Left kidney (tissue), 8 donors: ENCODE measurements at places on chromosomes 7 and 10.
A peak's percentile ranks its signal among the peaks of the same experiment; 100 is the strongest.

GRCh38 chr7:139696552-139696951 lies 81.2 kb downstream of the HIPK2 start:
- no peak for DNase-seq

DNA sequence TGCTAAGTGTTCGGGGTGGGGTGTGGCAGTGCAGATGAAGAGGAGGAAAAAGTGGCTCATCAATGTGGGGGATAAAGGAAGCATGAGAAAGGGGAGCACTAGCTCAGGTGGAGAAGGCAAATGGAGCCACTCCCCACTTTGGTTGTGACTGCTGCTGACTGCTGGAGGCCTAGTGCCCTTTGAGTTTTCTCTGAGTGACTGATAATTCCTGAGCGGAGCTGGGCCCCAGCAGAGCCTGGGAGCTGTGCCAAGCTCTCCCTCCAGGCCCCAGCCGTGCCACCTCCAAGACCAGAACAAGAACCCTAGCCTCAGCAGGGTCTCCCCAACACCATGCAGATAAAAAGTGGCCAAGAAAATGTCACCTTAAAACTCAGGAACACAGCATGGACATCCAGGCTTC lies 9.7 kb upstream of the RASSF4 start:
- no peak for DNase-seq

GRCh38 chr10:112855134-112855533 lies 94.9 kb upstream of the TCF7L2 start:
- DNase-seq, result no peak

DNA sequence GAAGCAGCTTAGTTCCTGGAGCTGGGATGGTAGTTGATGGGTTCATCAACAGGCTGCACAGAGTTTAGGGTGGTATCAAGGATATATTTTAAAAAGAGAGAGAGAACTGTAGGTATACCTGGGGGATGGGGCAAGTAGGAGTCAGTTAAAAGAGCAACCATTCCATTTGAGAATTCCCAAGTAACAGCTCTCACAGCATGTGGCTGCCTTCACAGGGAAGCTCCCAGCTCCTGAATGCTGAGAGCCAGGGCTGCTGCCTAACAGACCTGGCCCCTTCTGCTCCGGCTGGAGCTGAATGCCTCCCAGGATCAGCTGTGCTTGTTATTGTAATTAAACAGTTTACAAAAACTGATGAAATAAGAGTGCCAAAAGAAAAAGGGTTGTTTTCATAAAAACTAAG lies 58.8 kb upstream of the GPR26 start:
- DNase-seq, result no peak

GRCh38 chr10:8416192-8416701 lies 361.8 kb downstream of the GATA3 start:
- no peak for DNase-seq

GRCh38 chr7:134826105-134826504 lies 46.7 kb downstream of the CALD1 start:
- no peak for DNase-seq

DNA sequence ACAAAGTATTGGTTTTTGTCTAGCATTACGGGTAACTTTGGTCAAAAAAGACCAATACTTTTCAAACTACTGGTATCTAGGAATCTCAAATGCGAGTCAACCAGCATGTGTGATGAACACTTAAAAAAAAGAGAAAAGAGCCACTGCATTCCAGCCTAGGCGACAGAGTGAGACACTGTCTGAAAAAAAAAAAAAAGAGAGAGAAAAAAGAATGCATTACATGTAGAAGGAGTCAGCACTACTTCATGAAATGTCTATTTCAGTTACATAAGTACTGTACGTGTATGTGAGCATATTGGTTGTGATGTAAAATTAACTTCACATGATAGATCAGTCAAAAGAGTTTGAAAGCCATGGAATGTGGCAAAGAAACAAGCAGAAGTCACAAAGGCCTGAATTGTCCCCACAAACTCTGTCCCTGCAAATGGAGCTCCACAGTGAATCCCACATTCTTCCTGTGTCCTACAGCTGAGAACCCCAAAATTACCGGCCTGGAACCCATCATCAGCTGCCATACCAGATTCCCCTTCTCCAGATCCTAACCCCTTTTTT lies 1.6 kb downstream of the DENND11 start:
- no peak for DNase-seq

DNA sequence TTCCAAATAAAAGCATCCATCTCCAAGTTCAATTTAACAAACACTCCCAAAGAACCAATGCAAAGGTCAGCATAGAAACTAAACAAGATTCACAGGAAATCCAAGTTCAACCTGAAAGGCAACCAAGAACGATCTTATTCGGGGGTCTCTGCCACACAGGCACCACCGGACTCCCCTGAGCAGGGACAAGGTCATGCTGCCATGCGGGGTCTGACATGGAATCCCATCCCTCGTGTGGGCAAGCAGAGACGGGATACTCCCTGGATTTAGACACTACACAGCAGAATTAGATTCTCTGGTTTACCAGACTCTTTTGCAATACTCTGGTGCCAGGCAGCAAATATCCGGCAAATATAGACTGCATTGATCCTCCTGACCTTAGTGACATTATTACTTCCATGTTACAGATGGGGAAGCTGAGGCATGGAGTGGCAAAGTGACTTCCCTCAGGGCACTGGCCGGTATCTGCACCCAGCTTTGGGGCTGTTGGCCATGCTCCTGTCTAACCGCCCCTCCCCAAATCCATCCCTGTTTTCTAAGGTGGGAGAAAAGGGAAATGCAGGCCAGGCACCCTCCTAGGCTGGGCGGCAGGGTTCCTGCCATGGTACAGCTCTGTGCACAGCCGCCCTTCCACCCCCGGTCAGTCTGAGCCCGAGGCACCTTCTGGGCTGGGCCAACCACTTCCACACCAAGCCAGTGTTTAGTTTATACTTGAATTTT lies 111.8 kb downstream of the VIPR2 start:
- no peak for DNase-seq

GRCh38 chr7:154859747-154860620 lies 142.9 kb downstream of the PAXIP1 start:
- no peak for DNase-seq

- no peak for DNase-seq
Measured at GRCh38 chr7:150388709-150389531, 9.8 kb downstream of the ZNF775 start.

DNA sequence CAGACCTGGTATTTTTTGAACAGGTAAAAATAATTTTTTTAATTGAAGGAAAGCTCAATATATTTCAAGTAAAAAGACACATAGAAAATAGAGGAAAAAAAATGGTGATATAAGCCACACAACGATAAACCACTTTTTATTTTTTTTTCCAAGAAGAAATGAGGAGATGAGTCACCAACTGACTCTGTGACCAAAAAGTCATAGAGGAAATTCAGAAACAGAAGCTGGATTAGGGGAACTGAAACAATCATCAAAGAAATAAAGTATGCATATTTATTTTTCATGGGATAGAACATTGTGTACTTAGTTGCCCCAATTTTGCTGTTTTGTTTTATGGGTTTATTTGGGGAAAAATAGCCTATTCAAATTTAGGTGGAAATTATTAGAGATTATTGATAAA lies 176.8 kb upstream of the AGR3 start:
- DNase-seq, result no peak

- no peak for DNase-seq
Measured at GRCh38 chr7:129464194-129464593, 30.0 kb downstream of the STRIP2 start.

- DNase-seq, result peak; percentile 61
Measured at GRCh38 chr7:43758029-43758821, at the start of gene BLVRA. BLVRA (plus strand) TSS chr7:43758680; CDS start chr7:43771159, 12,479 bp downstream.

DNA sequence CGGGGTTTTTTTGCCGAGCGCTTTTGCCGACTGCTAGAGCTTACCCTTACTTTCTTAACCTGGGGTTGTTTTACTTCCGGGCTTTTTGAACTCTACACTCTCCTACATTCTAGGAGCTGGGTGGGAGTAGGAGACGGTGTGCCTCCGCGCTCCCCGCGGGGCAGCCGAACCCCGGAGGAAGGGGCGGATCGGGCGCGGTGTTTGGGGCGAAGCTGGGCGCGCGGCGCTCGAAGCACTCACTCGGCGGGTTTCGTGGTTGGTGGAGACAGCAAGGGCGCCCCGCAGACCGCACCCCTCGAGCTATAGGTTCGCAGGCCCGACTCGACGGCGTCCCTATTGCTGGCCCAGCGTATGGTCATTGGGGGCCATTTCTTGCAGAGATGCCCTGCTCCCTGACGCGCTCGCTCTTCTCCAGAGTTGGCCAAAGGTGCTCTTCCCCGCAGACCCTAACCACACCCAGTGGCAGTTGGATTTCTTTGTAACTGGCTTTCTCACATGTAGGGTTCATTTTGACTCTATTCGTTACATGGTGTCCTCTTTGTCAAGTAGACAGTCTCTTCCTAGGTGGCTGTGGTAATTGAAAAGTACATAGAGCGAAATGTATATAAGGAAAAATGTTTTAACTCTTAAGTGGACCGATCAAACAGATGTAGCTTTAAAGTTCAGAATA lies 364 bp downstream of the ZNF518A start:
- no peak for DNase-seq

- no peak for DNase-seq
Measured at GRCh38 chr7:83306502-83306901, 143.8 kb upstream of the PCLO start.

GRCh38 chr10:27494116-27494805 lies 9.8 kb upstream of the RAB18 start:
- no peak for DNase-seq

DNA sequence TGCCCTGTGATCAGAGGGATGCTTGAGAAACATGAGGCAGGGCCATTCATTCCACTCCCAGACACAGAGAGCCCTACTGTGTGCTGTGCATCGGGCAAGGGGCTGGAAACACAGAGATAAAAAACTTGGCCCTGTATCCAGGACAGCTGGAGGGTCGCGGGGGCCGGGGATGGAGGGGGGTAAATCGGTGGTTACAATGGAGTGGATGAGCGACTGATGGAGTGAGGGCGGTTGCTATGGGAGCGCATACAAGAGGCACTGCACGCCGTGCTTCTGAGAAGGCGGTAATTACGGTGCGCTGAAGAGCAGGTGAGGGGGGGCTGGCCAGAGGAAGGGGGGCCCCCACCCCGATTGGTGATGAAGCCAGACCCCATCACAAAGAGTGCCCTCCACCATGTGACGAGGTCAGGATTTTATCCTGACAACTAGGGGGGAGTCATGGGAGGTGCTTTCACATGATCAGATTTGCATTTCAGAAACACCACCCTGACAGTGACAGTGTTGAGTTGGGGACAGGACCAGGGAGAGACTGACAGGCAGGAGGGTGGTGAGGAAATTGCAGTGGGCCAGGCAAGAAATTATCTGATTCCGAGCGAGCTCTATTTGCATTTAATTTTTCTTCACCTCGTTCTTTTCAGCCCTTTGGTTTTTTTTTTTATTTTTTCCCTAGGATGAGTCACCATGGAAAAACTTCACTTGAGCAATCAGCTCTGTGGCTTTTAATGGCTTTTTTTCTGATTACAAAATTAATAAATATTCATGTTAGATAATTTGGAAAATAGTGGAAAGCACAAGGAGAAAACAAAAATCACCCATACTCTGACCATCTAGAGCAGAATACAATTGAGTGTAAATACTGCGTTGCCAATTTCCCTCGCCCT lies 7.8 kb downstream of the CPA5 start:
- no peak for DNase-seq

- no peak for DNase-seq
Measured at GRCh38 chr7:157041004-157041403, 30.5 kb upstream of the MNX1 start.

DNA sequence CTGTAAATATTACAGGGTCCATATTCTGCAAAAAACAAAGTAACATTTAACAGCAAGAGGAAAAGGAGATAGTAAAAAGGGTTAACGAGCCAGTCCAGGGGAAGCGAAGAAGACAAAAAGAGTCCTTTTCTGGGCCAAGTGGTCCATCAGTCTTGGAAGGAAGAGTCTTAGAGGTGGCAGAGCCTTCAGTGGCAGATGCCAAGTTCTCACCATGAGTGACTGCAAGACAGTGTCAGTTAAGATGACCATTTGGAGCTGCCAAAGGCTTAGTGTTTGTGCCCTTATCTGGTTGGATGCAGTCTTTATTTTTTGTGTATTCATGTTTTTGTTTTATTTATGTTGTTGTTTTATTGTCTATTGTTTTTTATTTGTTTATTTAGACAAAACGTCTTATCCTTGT lies 125.7 kb upstream of the LANCL2 start:
- no peak for DNase-seq

DNA sequence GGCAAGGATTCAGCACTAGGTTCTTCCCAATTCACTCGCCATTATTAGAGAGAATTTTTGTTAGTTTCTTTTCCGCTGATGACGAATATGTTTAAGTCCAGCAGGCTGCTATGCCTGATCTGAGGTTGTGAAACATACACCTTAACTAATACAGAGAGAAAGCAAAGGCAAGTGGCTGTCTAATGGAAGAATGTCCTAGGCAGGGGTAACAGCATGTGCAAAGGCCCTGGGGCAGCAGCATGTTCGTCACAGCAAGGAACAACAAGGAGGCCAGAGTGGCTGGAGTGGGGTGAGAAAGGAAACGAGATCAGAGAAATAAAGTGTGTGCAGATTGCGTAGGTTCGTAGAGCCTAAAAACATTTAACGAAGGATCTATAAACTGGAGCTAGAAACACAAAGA lies 35.4 kb upstream of the CCDC7 start:
- DNase-seq, result no peak

DNA sequence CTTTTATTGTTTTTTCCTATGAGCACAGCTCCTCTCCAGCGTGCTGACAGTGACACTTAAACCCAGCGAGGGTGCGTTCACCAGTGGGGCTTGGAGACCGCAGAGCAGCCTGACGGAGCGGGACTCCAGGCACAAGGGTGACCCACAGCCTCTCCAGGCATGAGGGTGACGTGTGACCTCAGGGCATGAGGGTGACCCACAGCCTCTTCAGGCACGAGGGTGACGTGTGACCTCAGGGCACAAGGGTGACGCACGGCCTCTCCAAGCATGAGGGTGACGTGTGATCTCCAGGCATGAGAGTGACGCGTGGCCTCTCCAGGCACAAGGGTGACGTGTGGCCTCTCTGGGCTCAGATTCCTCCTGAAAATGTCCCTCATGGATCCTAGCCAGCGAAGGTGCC lies 164.3 kb upstream of the TCERG1L start:
- DNase-seq, result no peak

DNA sequence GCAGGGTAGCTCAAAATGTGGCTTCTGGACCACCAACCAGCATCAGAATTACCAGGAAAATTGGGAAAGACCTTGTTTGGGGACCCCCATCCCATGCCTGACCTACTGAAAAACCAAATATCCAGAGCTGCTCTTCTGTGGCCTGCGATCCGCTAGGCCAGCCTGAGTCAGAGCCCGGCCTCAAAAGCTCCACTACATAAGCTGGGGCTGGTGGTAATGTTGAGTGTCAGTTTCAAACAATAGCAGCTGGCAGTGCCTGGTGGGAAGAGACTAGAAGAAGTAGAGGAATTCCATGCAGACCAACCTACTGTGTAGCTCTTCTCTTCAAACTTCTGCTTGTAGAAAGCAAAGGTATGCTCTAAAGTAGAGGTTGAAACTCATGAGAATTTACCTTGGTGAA lies 52.0 kb downstream of the KLRG2 start:
- no peak for DNase-seq

- DNase-seq, result no peak
Measured at GRCh38 chr10:6406220-6407033, 173.6 kb downstream of the PRKCQ start.
